Muscle of arm (tissue), 14 donors: ENCODE measurements at places on chromosomes 3 and 15.

- DNase-seq = no peak
These were observed 1071.6 kb downstream of the PLOD2 start for GRCh38 chr3:145089337-145089736.

DNA sequence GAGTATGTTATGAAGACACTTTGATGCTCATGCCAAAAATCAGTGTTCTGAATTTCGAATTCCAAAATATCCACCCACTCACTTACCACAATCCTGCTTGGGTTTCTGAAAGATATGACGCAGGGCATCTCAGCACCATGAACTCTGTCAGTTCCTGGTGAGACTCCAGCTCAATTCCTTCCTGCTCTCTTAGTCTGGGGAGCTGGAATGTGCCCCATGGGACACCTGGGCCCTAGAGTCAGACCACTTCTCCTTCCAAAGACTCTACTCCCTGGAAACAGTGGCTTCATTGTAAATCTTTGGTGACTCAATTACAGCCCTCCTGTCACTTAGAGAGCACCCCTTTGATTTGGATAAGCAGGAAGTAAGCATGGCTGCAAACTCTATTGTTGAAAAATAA lies 50.5 kb downstream of the CD86 start:
- DNase-seq = no peak

DNA sequence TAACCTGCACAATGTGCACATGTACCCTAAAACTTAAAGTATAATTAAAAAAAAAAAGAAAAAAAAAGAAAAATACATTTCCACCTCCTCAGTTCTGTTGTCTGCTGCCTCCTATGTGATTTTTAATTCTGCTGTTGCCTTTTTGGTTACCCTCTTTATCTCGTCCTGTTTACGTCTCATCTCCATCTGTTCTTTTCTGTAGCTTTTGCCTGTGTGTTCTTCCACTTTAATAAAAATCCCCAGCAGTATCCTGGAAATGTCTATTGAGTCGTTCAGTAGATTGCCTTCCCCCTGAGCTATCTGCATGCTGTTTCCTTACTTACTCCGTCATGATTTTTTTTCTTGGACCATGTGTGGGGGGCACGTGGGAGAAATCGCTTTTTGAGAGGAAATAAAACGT lies 302.5 kb downstream of the FEZF2 start:
- DNase-seq = no peak

DNA sequence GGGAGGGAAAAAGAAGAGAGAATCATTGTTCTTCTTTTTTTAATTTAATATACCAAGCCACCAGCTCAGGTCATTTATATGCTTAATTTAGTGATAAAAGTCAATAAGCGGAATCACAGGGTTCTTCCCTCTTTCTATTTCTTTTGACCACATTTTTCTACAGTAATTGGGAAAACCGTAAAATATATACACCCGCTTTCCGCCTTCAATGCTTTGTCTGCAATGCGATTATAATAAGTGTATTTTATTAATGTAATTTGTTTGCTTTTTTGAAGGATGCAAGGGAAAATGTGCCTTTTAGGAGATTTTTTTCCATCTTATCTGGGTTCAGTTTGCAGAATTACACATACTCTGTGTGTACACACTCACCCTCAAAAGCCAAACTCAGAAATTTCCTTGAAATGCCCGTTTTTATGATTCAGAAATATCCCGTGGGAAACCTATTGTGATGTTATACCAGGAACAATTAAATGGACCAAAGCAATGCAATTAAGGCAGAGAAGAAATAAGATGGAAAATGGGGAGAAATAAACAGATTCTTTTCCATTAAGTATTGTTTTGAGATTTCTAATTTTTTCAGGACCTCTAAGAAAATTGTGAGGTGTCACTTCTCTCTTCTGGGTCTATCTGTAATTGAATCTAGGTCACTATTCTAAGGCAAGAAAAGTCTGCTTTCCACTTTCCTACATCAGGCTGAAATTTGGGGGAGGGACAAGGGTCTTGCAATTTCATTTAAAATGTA lies 8.3 kb downstream of the SOX14 start:
- no peak for DNase-seq
